Brain microvascular endothelial cell (primary cell): ENCODE measurements at places on chromosomes 5 and 9.

GRCh38 chr5:125336401-125336800, 590.0 kb upstream of the ZNF608 start:
- DNase-seq, result no peak

- DNase-seq, result no peak
Measured at GRCh38 chr5:43006424-43007202, 33.5 kb downstream of the ANXA2R start.

GRCh38 chr5:171957591-171958251, 48.7 kb downstream of the FBXW11 start:
- DNase-seq, result no peak

DNA sequence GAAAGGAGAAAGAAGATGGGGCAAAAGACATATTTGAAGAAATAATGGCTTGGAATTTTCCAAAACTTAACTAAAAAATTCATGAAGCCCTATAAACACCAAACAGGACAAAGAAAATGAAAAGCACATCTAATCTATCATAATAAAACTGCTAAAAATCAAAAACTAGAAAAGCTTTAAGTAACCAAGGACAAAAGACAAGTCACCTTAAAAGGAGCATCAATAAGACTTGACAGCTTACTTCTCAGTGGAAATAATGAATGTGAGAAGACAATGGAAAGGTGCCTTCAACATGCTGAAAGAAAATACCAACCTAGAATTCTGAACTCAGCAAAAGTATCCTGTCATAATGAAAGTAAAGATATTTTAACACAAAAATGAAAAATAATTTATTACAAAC, 27.0 kb downstream of the GTF3C4 start:
- no peak for DNase-seq

GRCh38 chr5:16137177-16137576, 42.4 kb downstream of the MARCHF11 start:
- no peak for DNase-seq

DNA sequence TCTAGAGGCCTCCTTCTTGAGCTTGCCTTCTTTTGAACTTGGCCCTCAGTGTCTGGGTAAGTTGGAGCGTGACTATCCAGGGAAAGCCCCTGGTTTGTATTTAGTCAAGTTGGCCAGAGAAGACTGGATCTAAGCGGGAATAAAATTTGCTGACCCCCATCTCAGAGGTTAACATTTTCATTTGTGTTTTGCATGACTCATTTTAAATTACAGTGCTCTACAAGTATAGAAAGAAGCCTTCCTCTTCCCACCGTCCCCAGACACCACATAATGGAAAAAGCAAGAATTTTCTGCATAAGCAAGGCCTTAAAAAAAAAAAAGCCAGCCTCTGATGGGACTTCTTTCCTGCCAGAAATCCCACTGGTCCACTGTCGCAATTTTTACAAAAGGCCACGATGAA, 27.2 kb downstream of the PIK3R1 start:
- DNase-seq, result peak; percentile 61

GRCh38 chr5:132772291-132773070, 4.6 kb downstream of the SEPTIN8 start:
- no peak for DNase-seq

- DNase-seq, result no peak
Measured at GRCh38 chr9:14007190-14007769, 306.7 kb downstream of the NFIB start.

GRCh38 chr9:133825555-133826218, 87.5 kb upstream of the SARDH start:
- DNase-seq, result peak; percentile 9

DNA sequence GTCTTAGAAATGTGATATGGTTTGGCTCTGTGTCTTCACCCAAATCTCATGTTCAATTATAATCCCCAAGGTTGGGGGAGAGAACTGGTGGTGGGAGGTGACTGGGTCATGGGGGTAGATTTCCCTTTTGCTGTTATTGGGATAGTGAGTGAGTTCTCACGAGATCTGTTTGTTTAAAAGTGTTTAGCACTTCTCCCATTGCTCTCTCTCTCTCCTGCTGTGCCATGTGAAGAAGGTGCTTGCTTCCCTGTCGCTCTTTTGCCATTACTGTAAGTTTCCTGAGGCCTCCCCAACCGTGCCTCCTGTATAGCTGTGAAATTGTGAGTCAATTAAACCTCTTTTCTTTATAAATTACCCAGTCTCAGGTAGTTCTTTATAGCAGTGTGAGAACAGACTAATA, 203.6 kb downstream of the ASTN2 start:
- no peak for DNase-seq

- no peak for DNase-seq
Measured at GRCh38 chr5:171961117-171961516, 45.3 kb downstream of the FBXW11 start.

GRCh38 chr9:14500705-14501104, 186.8 kb upstream of the NFIB start:
- DNase-seq, result no peak

DNA sequence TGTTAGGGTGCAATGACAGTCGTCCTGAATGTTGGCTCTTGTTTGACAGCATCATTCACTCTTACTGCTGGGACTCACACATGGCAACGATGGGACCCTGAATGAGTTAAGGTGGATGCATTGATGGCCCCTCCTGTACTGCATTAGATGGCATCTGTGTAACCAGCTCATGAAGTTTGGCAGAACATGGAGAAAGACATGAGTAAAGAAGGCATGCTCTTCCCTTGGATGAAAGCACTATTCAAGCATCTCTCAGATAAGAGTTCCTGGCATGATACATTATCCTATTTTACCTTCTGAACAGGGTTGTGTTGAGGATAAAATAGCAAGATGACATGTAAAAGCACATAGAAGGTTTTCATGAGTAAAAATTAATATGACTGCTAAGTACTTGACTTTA, 142.2 kb upstream of the GAS1 start:
- DNase-seq, result no peak

DNA sequence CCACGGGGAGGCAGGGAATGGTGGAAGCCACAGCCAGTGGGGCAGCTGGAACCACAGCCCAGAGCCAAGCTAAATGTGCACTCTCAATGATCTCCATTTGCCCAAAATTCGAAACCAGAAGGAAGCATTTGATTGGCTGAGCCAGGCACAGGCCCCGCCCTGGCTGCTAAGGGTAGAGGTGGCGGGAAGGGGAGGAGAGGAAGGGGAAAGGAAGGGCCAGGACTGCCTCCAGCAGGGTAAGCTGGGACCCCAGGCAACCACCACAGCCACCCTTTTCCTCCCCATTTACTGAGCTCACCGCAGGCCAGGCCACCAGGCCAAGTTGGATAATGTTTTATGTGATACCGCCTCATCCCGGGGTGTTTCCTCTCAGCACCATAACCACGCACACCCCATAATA, 100.3 kb upstream of the RAPGEF1 start:
- DNase-seq, result no peak

GRCh38 chr9:134732392-134733110, 90.9 kb downstream of the COL5A1 start:
- no peak for DNase-seq

DNA sequence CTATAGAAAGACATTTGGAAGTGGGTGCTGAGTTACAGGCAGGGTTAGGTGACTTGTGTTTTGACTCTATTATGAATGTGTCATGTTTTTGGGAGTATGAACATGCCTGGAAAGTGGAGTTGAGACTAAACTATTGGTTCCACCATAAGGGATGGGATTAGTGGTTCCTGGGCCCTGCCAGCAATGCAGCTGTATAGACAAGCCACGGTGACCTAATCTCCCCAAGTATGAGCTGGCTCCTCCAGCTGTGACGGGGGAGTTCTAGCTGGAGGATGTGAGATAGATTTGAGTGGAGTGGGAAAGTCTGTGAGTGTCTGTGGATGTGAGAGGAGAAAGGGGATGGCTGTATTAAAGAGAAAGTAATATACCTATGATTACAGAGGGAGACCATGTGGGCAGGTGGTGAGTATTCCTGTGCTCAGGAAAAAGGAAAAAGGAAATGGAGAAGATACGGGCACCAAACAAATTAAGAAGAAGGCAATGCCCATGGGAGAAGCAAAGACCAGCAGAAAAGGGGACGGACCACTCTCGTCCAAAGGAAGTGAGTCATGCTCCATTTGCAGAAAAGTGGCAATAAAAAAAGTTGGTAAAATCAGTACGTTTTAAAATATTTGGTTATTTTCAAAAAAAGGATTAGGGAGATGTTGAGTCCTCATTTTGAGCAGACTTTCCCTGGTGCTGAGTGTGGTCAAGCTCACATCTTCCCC, 48.3 kb upstream of the ICE1 start:
- peak; percentile 67 for DNase-seq

- no peak for DNase-seq
Measured at GRCh38 chr9:75974016-75974766, 83.7 kb downstream of the PCSK5 start.

- DNase-seq, result no peak
Measured at GRCh38 chr5:106418196-106418595, 1252.5 kb downstream of the EFNA5 start.

GRCh38 chr5:10489810-10490426, 48.2 kb downstream of the ROPN1L start:
- DNase-seq, result no peak

DNA sequence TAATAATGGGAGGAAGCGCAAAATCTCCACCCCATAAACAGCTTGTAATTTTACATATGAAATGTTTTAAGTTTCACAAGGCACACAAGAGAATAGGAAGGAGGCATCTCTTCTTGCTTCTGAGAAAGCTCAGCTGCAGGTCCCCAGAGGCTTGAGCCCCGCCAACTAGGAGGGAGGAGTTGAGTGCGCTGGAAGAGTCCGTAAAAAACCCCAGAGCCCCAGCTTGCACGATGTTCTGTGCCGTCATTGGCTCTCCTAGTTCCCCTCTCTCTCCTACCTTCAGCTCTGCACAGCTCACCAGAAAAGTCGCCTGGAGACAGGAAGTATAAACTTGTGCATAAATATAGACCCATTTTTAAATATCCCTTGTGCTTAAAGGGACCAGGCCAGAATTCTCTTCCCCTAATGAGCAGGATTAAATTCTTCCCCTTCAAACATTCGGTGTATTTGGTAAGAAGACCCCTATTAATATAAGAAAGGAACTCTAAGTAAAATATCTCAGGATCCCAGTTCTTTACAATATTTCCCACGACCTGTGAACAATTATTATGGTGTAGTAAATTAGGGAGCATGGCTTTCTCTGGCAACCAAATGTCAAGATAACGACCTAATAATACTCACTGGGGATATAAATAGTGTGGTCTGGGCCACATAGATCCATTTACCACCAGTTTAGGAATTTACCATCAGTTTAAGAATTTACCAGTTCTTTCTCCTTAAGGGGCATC, 13.7 kb downstream of the GLRX start:
- peak; percentile 74 for DNase-seq

DNA sequence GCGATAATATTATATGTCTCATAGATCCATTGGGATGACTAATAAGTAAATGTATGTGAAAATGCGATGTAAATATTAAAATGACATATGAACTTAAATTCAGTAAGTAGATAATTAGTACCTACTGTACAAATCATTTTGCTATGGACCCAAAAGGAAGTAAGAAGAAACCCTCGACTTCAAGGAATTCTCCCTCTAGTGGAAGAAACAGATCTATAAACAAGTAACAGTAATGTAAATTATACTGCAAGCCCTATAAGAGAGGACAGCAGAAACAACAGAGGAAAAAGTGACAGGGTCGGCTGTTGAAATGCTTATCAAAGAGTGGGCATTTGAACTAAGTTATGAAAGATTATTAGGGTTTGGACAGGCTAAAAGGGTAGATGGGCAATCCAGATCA, 320.3 kb downstream of the DMAC1 start:
- DNase-seq, result no peak

DNA sequence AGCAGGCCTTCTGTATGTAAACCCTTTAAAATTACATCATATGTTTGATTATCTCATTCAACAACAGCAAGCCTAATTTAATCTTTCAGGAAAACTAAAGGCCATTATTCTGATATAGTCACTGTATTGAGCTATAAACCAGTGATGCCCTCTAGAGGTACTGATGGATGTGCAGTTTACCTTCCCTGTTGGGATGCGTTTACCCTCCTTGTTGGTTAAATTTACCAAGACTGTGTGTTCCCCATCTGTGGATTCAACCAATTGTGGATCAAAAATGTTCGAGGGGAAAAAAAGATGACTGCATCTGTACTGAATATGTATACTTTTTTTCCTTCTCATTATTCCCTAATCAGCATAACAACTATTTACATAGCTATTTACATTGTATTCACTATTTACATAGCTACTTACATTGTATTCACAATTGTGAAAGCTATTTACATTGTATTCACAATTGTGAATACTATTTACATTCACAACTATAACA, 3.7 kb upstream of the BAAT start:
- DNase-seq, result no peak

DNA sequence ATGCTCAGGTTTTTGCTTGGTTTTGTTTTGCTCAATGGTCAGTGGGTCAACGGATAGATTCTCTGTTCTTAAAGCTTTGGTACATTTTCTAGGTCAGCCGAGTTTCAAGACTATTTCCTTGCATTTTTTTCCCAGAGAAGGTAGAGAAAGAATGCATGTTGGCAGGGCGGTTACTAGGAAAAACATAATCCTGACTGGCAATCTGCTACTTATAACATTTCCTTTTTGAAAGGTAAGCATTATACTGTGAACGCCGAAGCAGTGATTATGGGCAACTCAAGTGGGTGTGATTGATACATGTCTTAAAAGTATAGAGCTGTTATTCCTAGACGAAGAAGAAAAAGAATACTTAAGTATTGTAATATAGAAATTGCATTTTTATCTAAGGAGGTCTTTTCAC, 273.2 kb downstream of the MAST4 start:
- DNase-seq, result no peak

- DNase-seq, result no peak
Measured at GRCh38 chr9:98766586-98766985, 29.8 kb downstream of the ANKS6 start.

- no peak for DNase-seq
Measured at GRCh38 chr5:143056339-143056704, 286.1 kb downstream of the ARHGAP26 start.

DNA sequence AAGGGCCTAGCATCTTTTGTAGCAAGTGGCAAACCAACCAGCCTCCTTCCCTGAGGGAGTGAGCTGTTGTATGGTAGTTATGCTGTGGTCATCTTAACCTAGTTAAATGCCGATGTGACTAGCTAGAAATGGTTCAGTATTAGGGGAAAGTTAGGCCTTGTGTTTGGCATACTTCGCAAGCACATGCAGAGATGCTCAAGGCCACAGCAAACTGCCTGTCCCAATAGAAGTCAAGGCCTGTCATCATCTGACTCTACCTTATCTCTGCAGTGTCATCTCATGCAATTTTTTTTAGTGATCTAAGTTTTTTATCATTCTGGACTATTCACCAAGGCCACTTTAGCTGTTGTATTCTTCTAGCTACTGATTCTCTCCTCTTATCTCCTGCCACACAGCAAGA, 5.2 kb upstream of the EXOSC3 start:
- no peak for DNase-seq

DNA sequence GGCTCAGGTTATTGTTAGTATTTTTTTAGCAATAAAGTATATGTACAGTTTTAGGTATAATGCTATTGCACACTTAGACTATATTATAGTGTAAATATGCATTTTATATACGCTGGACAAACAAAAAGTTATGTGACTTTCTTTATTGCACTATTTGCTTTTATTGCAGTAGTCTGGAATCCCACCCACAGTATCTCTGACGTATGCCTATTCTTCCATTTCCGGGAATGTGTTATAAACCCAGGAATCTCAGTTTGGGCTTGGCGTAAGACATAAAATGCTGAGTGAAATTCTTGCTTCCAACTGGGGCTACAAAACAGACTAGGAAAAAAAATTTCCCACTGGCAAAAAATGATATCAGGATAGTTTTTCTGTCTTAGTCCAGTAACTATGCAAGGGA, 119.1 kb downstream of the HTR1A start:
- DNase-seq, result no peak

- DNase-seq, result peak; percentile 19
Measured at GRCh38 chr5:163407034-163407655, 30.2 kb upstream of the CCNG1 start.

- no peak for DNase-seq
Measured at GRCh38 chr5:177594071-177594470, 2.1 kb downstream of the TMED9 start.
